ENCODE measurements at places on chromosomes 5 and 9.

DNA sequence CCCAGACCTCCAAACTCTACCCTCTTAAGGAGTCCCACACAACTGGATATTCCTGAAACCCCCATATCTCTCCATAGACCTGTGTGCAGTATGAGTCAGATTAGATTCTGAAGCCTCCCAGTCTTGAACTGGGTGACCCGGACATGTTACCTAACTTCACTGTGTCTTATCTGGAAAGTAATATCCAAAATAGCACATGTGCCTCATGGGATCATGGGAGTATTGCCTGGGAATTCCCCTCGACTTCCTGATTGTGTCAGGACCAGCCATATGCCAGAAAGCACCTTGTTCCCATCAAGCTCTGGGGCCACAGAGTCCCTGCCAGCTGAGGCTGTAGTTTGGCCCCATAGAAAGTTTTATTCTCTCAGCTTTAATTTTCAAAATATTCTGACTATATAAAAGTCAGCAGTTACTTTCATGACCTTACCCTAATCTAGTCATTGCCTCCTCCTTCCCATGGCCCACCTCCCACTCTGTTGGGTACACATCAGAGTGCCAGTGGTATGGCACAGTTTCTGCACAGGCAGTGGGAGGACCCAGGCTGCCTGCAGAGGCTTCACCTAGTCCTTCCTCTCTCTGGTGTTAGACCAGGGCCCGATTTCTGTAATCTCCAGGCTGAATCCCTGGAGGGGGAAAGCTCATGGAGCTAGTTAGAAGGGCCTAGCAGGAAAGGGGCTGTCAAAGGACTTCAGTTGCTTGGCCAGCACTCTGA, 19.5 kb upstream of the B4GALT1 start:
- no peak for DNase-seq

DNA sequence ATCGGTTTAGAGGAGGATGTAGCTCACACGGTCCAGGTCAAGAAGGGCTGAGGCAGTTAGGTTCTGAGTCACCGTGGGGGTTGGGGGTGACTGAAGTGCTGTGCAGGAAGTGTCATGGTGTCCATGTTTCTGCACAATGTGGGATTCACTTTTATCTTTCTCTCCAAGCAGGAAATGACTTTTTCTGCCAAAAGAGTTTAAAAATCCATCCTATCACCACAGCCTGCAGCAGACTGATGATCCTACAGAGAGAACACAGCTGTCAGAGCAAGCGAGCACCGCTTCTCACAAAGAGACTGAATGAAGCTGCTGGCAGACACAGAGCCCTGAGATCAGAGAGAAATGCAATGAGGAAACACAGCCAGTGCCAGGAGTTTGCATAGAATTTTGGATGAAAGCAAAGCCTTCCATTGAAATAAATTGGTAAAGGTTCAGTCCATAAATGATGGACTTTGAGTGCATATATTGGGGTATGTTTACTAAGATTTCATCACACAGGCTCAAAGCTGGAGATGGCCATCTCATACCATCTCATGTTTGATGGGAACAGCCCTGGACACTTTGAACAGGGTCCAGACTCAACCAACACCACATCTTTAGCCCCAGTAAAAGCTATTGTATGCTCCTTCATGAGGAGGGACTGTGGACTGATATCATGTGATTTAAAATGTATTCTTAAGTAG, 213.9 kb upstream of the FBXL7 start:
- peak; percentile 85 for DNase-seq

- peak; percentile 87 for DNase-seq
Observed at GRCh38 chr9:136059851-136060670, 35.0 kb downstream of the NACC2 start.

DNA sequence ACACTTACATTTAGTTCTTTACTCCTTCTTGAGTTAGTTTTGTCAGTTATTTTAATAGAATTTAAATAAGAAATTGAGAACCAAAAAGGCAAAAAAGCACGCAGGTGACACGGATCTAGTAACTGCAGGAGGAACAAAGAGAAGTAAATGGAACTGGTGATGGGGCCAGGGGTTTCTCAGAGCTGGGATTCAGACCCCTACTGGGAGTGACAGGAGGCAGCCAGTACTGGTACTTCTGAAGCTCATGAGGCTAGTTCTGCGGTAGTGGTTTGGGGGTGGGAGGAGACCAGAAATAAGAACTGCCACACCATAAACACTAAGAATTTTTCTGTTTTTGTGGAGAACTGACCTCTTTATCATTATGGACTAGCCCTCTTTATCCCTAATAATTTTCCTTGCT, 48.2 kb downstream of the OXCT1 start:
- DNase-seq = no peak

GRCh38 chr5:19462019-19462418, 526.0 kb downstream of the CDH18 start:
- DNase-seq = no peak

- DNase-seq = peak; percentile 7
Observed at GRCh38 chr5:72855821-72856220, 39.4 kb downstream of the TNPO1 start.

GRCh38 chr5:101995585-101995984, 300.5 kb downstream of the SLCO4C1 start:
- DNase-seq = no peak

DNA sequence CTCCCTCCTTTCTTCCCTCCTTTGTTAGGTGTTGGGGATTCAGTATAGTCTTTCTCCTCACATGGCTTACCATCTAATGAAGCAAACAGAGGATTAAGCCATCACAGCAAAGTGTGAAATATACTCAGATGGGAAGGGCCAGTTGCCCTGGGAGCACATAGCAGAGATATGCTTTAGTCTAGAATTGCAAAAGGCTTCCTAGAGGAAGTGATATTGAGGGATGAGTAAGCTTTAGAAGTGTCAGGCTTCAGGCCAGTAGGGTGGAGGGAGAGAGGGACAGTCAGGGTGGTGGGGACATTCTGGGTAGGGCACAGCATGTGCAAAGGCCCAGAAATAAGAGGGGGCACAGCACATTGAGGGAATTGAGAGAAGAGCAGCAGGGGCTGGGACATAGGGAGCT, 46.2 kb upstream of the GLRA1 start:
- no peak for DNase-seq

DNA sequence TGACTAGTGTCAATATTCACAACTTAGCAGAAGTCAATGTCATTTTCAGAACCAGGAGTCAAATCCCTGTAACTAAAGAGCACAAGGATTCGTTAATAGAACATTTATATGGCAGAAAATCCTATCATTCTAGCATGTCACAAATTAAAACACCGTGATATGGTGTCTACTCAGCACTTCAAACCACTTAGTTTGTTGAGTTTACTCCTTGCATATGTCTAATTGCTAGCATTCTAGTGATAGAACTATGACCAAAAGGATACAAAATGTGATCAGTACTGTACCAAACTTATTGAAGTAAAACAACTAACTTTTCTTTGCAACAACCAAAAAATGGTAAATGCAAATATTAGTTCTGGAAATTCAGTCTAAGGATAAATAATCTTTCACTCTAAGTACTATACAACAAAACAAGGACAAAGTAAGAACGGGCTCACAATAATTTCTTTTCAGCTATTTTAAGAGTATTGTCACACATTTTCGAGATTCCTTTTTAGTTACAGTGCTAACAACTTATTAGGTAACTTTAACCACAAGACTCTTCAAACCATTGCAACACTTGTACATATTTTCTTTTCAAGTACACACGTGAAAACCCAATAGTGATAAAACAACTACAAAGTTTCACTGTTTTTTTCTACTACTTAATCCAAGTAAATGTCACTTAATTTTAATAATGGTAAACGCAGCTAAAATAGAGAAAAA, 845.2 kb upstream of the CDH10 start:
- peak; percentile 40 for DNase-seq

DNA sequence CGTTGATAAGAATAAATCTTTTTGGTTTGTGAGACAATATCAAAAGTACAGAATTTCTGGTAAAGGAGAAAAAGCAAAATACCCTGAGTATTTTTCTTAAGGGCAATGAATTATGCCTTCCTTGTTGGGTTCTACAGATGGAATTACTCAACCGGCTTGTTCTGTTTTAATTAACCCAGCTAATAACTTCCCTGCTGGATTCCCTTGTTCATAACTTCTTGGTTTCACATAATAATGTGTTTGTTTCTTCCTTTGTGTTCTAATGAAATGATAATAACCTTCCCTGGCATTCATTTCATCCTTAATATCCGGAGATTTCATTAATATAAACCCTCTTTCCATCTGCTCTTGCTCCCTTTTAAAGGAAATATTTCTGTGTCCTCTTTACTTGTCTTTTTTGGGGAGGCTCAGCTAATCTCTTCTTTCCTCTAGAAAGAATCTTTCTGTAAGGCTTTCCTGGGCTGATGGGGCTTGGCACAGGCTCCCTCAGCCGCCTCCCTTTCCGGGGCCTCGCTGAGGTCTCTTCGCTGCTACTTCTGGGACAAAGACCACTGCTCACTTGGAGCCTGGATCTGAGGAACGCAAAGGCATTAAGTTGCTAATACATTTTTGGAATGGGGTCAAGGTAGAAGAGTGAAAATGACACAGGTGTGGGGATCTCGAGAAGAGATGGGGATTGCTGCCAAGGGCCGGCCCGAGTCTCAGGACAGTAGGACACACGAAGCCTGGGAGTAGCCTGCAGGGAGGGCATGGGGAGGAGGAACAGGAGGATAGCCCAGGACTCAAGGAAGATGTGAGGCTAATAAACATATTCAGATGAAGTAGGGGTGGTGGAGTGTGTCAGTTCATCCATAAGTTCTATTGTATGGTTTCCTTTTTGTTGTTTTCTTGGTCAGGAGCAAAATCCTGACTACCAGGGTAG, 118.5 kb downstream of the NRG2 start:
- DNase-seq = no peak

GRCh38 chr9:70945301-70945700, 176.1 kb downstream of the TRPM3 start:
- DNase-seq = no peak

DNA sequence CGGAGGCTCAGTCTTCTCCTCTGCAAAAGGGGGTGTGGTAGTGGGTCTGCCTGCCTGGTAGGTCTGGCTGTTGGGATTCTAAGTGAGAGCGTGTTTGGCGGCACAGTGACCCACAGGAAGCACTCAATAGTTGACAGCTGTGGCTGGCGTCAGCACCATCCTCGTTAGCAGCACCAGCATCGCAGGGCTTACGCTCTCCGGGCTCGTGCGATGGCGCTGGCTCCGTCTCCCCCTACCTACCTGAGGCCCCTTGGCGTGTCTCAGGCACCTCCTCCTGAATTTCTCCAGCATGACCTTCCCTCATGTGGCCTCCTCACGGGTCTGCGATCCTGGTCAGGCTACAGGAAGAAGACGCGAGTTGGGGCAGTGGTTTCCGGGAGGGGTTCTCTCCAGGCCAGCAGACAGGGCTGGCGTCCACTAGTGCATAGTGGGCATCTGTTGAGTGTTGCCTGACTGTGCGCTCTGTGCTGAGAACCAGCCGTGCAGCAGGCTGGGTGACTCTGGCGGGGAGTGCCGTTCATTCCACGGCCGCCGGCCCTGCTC, 66.9 kb downstream of the HMCN2 start:
- DNase-seq = no peak

DNA sequence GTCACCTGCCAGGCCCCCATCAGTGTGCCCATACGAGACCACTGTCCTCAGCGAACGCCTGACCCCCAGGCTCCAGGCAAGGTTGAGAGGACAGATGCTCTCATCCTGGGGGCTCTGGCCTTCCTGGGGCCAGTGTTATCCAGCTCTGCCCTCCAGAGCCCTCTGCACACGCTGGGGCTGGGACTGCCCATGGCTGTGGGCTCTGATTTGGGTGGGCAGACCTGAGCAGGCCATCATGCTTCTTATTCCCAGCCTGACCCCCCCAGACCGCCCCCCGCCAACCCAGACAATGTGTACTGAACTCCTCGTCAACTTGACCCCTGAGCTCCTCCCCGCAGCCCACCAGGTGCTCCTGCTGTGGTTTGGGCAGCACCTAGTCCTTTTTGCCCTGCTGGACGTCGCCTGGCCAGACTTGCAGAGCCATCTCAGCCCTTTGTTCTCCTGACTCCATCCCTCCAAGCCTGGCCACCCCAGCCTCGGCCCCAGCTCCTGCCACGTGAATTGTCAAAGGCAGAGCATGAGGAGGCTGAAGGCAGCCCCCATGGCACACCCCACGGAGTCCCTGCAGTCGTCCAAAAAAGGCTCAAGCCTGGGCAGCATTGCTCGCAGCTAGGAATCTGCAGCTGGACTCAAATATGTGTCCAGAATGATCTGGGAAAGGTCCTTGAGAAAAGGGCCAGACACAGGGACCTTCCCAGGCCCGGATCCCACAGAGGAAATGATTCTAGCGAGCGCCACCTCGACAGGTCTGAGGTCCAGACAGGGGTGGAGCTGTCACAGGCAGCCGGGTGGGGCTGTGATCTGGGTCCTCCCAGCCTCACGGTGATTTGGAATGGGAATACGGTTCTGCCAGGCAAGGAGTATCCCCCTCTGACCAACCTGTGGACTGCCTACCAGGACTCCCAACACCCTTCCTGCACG, 87.0 kb downstream of the ADAMTS2 start:
- no peak for DNase-seq

GRCh38 chr5:137681191-137681590, 54.7 kb downstream of the KLHL3 start:
- no peak for DNase-seq

GRCh38 chr5:103808464-103809106, 246.0 kb upstream of the NUDT12 start:
- peak; percentile 63 for DNase-seq

- DNase-seq = no peak
Observed at GRCh38 chr9:133134388-133135145, 13.5 kb upstream of the RALGDS start.

GRCh38 chr9:125477089-125477544, 215.5 kb downstream of the GAPVD1 start:
- DNase-seq = no peak
